Sigmoid colon (tissue), 7 donors: ENCODE measurements at places on chromosomes 6 and 20. TPM values are rescaled to one million over a fixed set of nuclear protein-coding genes. Genes with fewer than 3 reads are reported as not detected.
A peak's percentile ranks its signal among the peaks of the same experiment; 100 is the strongest.

The RGS17 gene
- total RNA-seq = 2.8 TPM

The CDC40 gene
- total RNA-seq = 14.5 TPM

GRCh38 chr6:12351672-12352071 is 61.5 kb downstream of the EDN1 start:
- DNase-seq = no peak

GRCh38 chr20:56171087-56172012 is 77.2 kb upstream of the MC3R start:
- no peak for DNase-seq

- DNase-seq = no peak
Observed at GRCh38 chr20:45021631-45022030, 55.3 kb downstream of the STK4 start.

- DNase-seq = no peak
Observed at GRCh38 chr6:34585108-34585507, 29.0 kb upstream of the SPDEF start.

- DNase-seq = peak; percentile 50
Observed at GRCh38 chr20:3815703-3816315, 4.5 kb upstream of the AP5S1 start.

GRCh38 chr6:157646012-157646411 is 177.0 kb upstream of the SNX9 start:
- peak; percentile 26 for DNase-seq

- DNase-seq = no peak
Observed at GRCh38 chr6:101013612-101014195, 132.6 kb upstream of the ASCC3 start.

DNA sequence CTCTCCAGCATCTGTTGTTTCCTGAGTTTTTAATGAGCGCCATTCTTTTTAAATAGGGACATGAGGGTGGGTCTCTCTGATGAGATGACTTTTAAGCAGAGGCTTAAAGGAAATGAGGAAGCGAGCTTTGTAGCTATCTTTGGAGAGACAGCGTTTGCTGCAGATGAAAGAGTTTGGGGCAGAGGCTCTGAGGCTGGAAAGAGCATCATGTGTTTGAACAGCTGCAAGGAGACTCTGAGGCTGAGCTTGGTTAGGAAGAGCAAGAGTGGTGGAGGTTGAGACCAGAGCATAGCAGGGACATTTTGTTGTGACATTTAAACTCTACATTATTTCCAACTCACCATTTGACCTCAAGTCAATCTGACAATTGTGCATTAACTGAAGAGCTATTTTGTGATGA is 38.3 kb upstream of the TMX4 start:
- no peak for DNase-seq
